Left forelimb (tissue), 1 donor: ENCODE measurements at places on chromosomes 5 and 9.
A peak's percentile ranks its signal among the peaks of the same experiment; 100 is the strongest.

- DNase-seq, result no peak
These were observed 24.4 kb downstream of the CATSPER3 start for GRCh38 chr5:134992148-134992547.

GRCh38 chr9:7580568-7580967 lies 219.0 kb downstream of the DMAC1 start:
- no peak for DNase-seq

DNA sequence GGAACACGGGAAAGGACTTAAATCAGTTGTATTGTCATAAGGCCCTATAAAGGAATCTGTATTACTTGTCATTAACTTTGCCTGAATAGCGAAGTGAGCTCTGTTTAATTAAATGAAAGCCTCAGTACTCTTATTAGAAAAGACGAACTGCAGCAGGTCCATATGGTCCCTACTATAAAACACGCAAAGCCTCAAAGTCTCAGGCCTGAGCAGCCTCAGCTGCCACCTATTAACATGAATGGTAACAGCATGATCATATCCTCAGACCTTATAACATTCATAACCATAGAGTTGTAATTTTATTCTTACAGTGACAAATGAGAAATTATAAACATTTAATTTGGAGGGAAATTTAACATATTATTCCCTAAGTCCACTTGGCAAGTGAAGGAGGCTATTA lies 1113.7 kb upstream of the WWC1 start:
- no peak for DNase-seq

GRCh38 chr5:169862391-169862811 lies 117.9 kb downstream of the INSYN2B start:
- no peak for DNase-seq

DNA sequence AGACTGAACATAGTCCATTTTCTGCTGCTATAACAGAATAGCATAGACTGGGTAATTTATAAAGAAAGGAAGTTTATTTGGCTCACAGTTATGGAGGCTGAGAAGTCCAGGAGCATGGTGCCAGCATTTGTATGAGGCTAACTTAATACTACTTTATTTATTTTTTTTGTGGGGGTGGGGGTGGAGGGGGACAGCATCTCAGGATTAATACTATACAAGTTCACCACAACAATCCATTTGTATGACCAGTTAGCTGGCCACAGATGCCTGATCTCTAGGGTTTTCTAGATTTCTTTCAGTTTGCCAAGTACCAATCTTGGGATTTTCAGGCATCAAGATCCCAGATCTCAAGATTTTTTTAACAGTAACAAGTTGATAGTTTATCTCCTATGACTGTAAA lies 20.3 kb downstream of the ANGPTL2 start:
- DNase-seq, result no peak

- no peak for DNase-seq
These were observed 86.4 kb upstream of the CDH6 start for GRCh38 chr5:31107091-31107518.

GRCh38 chr5:149578896-149579295 lies 2.4 kb upstream of the ARHGEF37 start:
- no peak for DNase-seq

DNA sequence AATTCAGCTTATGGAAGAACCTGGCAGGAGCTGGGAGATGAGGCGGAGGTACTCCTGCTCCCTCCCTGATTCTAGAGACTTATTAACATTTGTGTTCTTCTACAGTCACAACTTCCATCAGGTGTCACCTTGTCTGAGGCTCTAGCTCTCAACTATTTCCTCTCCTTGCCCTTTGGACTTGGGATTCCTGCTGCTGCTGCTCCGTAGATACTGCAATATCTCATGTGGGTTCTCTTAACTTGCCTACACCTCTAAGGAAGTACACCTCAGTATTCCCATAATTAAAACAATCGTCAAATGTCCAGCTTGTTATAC lies 21.2 kb downstream of the ANXA1 start:
- no peak for DNase-seq

GRCh38 chr5:3268760-3269330 lies 326.8 kb upstream of the IRX1 start:
- DNase-seq, result no peak

DNA sequence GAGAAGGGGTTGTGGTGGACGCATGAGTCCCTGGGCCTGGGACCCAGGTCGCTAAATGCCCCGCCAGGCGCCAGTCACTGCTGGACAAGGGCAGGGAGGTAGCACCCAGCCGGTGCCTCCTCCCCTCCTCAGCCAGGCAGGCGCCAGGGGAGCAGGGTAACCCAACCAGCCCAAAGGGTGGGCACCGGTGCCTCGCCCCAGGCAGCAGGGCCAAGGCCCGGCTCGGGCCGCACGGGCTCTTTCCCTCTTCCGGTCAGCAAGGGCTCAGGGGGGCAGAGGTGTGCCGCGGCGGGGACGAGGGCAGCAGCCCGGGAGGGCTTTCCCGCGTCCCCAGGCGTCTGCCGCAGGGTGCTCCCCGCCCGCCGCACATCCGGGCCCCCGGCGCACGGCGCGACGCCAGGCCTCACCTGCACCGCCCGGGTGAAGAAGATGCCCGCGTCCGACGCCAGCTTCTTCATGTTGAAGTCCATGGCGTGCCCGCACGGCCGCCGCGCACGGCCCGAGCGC lies 393 bp downstream of the SH3GLB2 start:
- no peak for DNase-seq

DNA sequence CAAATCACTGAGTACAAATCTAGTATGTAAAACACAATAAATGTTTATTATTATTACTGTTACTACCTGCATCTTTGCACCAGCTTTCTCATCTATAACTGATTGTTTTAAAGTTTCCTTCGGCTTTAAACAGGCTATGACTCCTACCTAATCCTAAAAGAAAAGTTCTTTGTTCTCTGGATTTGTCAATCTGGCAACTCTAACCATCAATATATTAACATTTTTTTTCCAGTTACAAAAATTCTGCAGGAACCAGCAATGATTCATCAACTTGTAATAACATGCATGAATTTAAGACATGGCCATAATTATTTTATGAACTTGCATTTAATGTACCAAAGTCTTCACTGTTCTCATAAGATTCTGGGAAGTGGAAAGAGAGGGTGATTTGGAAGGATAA lies 228.5 kb downstream of the PIK3R1 start:
- no peak for DNase-seq

DNA sequence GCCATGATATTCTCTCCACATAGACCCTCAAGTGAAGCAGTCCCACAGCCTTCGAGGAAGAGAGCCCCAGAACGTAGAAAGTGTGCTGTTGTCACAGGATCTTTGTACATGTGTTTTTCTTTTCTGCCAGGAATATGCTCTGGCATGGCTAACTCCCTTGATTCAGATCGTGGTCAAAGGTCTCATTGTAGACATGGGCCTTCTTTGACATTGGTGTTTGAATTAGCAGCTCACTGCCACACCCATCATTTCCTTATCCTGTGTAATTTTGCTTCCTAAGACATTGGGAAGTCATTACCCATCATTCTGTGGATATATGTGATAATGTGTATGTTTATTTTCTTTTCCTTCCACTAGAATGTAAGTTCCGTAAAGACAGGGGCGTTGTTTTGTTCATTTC lies 25.5 kb downstream of the MTRR start:
- DNase-seq, result no peak

- DNase-seq, result no peak
These were observed 563.8 kb downstream of the PTPRD start for GRCh38 chr9:10048994-10049393.

- DNase-seq, result no peak
These were observed 22.0 kb upstream of the PIK3R1 start for GRCh38 chr5:68193481-68194036.

DNA sequence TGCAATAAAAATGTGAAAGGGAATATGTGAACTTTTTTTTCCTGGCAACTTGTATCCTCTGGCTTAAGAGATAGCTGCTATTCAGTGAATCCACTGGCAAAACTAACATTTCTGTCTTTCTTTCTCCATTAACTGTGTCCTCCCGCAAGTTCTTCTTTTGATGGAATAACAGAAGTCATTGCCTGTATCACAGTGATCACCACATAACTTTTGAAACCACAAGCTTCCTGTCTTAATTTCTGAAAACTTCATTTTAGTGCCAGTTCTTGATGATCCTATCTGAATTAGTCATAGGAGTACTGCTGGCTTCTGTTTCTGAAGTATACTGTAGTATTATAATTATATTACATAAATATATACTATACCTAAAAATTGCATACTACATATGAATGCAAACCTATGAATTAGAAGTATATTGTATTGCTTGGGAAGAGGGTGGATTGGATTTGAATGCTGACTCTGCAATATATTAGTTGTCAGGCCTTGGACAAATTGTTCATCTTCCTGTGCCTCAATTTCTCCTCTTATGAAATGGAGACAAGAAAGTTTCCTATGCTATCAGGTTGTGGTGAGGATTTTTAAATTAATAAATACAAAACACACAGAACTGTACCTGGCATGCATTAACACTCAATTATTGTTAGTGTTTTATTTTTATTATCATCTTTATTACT lies 441.6 kb downstream of the CETN3 start:
- DNase-seq, result no peak

DNA sequence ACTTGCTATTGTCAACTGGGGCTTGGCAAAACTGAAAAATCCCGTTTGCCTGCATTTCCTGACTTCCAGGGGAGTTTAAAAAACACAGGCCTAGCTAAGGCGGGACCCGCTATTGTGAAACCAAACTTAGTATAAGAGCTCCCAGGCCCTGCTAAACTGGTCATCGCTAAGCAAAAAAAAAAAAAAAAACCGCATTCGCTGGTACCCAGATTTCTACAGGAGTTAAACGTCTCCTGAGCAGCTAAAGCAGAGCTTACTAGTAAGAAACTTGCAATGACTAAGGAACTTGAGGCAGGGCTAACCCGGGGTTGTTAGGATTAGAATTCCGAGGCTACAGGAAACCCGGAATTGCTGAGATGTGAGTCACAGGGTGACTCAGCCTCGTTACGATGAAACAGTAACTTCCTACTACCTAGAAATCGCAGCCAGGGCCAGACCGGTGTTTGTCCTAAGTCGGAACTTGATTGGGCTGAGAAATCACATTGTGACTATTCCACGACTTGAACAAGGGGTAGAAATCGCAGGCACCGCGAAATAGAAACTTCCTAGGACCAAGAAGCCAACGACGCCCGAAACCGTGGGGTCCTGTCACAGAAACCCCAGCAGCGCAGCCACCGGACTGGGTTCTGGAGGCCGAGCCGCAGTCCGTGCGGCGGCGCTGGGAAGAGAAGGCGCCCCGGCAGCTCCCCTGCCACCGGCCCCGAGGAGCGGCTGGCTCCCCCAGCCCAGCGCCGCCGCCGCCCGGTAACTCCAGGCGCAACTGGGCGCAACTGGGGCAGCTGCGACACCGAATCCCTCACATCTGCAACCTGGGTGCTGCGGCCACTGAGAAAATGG lies 89.4 kb downstream of the ANXA2R start:
- peak; percentile 75 for DNase-seq

- DNase-seq, result no peak
These were observed 2.9 kb downstream of the FPGS start for GRCh38 chr9:127805620-127806019.

- DNase-seq, result no peak
These were observed 34.3 kb upstream of the FSD1L start for GRCh38 chr9:105413525-105413924.

DNA sequence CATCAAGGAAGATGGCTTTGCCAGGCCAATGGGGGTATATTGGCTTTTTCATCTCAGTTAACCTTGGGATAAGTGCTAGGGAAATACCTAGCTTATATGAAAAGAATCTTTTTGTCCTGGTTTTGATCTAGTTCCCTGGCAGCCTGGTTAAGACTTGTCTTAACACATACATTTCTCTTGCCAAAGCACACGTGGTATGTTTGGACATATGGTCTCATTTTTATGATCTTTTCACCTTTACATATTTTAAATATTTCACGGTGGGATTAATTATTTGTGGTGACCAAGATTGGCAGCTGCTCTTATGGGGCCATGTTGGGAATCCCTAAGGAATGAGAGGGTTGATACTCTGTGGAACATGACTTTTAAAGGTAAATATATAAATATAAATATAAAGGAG lies 312.5 kb downstream of the NPR3 start:
- no peak for DNase-seq

- no peak for DNase-seq
These were observed 285.7 kb upstream of the TUT7 start for GRCh38 chr9:86639899-86640379.

DNA sequence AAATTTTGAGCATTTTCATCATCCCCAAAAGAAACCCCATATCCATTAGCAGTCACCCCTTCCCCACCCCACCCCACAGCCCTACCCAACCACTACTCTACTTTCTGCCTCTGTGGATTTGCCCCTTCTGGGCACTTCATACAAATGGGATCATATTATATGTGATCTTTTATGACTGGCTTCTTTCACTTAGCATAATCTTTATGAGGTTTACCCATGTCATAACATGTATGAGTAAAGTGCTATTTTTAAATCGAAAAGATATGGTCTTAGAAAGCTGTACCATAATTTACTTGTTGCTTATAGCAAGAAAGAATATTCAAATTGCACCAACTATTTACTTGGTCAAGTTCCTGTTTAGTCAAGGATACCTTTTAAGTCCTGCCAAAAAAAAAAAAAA lies 12.7 kb downstream of the ELP1 start:
- DNase-seq, result no peak

- DNase-seq, result no peak
These were observed 54.3 kb downstream of the GRAMD2B start for GRCh38 chr5:126477294-126478117.

GRCh38 chr5:59816654-59817300 lies 76.7 kb downstream of the PDE4D start:
- no peak for DNase-seq

DNA sequence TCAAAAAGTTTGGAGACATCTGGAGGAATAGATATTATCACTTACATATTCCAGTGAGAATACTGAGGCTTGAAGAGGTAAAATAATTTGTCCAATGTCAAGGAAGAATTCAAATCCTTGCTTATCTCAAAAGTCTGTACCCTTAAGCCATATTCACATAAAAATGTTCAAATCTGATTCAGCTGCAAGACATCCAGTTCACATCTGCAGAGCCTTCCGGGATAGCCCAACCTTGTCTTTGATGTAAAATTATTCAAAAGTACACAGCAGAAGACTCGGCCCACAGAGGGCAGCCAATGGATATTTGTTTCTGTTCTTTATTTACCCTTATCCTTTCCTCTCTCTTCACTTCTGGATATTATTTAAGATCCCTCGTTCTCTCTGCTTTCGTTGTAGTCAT lies 1183.8 kb upstream of the WWC1 start:
- no peak for DNase-seq

- DNase-seq, result no peak
These were observed 14.8 kb downstream of the PPP3R2 start for GRCh38 chr9:101579711-101580545.

DNA sequence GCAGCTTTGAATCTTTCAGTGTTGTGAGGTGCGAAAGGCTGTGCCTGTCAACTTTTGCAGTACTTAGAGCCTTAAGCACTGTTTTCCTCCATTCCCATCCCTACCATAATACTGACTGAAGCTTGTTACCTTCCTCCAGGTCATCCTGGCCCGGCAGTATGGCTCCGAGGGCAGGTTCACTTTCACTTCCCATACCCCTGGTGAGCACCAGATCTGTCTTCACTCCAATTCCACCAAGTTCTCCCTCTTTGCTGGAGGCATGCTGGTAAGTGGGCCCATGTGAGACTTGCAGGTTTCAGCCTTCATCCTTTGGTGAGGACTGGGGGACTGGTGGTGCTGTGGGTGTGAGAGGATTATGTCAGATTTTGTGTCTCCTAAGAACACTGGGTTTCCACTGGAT lies 1.5 kb downstream of the TMED9 start:
- no peak for DNase-seq

- DNase-seq, result no peak
These were observed 4.6 kb downstream of the NMRK1 start for GRCh38 chr9:75083188-75083970.
